ENCODE measurements at places on chromosomes 16 and 17.
A peak's percentile ranks its signal among the peaks of the same experiment; 100 is the strongest.

- DNase-seq, result no peak
These were observed 20.5 kb downstream of the XYLT1 start for GRCh38 chr16:17450291-17450690.

- peak; percentile 47 for DNase-seq
These were observed 54.8 kb upstream of the BCAR1 start for GRCh38 chr16:75306099-75306762.

GRCh38 chr16:3173892-3174617 is 13.9 kb upstream of the OR1F1 start:
- DNase-seq, result peak; percentile 47

GRCh38 chr16:56298948-56299596 is 107.8 kb downstream of the GNAO1 start:
- DNase-seq, result no peak

DNA sequence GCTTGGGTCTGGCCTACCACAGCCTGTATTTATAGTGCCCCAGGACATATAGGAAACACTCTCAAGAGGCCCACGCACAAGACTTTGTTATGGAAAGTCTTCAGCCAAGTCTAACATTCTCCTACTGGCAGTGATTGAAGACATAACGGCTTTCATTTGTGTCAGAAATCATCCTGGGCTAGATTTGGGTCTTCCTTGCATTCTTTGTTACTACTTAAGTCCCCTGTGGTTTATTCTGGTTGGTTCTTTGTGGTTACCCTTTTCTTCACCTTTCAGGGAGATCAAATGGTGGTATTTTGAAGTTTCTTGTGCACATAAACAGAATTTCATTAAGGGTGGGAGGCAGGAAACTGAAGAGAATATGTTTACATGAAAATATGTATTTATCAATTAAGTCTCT is 37.7 kb downstream of the REXO5 start:
- DNase-seq, result no peak

DNA sequence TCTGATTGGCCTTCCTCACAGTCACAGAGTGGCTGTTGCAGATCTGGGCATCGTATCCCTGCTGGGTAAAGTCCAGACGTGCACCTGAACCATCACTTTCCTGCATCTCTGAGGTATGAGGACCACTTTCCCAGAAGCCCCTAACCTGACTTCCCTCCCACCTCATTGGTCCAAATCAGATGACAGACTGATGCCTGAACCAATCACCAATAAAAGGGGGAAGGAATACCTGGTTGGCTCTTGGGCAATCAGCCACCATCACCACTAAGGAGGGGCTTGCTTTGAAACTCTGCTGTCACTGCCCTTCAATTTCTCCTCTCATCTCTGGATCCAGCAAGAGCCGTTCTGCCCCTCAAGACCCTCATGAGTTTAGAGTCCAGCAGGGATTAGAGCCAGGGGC is 13.6 kb upstream of the WFDC1 start:
- DNase-seq, result no peak

GRCh38 chr17:56298846-56299245 is 145.6 kb downstream of the ANKFN1 start:
- DNase-seq, result no peak

GRCh38 chr17:58691701-58692238 is at the start of gene TEX14:
Gene TEX14 (minus strand): TSS chr17:58692045. CDS start chr17:58652001, 40,044 bp downstream.
- no peak for DNase-seq

DNA sequence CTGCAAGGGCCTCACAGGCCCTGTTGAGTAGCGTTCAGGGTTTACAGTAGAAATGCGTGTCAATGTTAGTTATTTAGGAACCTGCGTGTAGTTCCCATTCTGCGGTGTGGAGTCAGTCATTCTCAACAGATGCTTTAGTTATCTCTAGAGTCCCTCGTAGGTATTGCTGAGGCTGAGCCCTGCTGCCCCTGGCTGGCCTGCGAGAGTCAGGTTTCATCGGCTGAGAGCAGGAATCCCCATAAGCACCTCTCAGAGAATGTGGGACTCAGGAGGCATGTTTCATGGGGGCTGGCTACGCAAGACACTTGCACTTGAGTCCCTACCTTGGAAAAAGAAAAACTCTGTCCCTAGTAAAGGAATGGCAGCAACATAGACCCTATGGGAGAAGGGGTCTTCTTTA is 347.5 kb upstream of the ASIC2 start:
- no peak for DNase-seq

GRCh38 chr16:31114468-31114867 is 3.0 kb upstream of the KAT8 start:
- no peak for DNase-seq

- DNase-seq, result no peak
These were observed 59.7 kb downstream of the ABCC6 start for GRCh38 chr16:16163571-16163970.

DNA sequence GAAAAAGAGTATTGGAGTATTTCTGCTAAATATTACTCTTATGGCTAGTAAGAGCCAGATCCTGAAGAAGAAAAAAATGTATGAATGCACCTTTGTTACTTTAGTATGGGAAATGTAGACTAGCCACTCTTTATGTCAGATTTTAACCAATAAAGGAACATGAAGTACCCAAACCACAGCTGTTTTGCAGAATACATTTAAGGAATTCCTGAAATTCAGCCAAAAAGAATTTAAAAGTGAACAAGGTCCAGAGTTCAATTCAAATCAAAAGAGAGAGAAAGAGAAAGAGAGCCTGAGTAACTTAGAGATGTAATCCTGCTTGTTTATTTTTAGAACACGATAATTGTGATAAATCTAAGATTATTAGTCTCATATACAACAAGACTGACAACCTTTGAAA is 1.2 kb downstream of the KCNJ16 start:
- no peak for DNase-seq

DNA sequence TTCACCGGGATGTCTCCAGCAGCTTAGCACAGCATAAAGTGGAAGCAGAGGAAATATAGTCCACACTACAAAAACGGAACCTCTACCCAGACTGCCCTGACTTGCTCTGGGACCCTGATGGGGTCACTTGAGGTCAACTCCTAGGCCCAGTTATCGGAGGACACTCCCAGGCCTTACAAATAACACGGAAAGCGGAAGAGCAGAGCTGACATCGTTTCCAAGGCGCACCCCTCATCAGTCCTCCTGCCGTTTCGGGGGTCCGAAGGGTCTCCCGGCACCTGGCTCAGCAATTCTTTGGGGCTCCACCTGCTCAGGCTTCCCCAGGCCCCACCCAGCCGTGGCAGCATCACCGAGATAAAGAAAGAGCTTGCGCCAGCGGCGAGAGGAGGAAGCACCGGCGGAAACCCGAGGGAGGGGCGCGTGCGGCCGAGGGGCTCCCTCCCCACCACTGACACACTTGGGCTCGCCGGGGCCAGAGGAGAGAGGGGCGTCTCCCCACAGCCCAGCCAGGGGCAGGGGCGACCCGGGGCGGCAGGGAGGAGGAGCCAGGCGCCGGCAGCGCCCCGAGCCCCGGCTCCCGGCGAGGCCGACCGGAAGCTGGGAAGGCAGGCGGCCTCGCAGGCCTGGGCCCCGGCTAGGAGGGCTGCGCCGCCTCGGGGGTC is 727 bp downstream of the CORO7 start:
- DNase-seq, result no peak

DNA sequence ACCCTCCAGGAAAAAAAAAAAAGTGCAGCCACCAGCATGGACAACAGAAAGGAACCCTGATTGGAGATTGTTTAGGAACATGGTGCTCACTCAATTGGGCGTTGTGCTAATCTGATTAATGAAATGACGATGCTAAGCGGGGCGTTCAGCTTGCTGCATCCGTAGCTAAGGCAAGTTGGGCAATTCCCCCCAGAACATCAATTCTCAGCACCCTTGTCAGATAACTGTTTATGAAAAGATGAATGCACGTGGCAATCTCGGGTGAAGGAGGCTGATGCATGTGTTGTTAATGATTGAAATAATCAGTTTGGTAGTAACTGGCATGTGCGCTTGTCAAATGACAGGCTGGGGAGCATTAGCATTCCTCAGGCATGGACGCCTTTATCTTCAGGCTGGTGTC is 57.0 kb downstream of the HS3ST3A1 start:
- DNase-seq, result no peak

- peak; percentile 51 for DNase-seq
These were observed 63.3 kb upstream of the MTMR4 start for GRCh38 chr17:58577696-58578095.

DNA sequence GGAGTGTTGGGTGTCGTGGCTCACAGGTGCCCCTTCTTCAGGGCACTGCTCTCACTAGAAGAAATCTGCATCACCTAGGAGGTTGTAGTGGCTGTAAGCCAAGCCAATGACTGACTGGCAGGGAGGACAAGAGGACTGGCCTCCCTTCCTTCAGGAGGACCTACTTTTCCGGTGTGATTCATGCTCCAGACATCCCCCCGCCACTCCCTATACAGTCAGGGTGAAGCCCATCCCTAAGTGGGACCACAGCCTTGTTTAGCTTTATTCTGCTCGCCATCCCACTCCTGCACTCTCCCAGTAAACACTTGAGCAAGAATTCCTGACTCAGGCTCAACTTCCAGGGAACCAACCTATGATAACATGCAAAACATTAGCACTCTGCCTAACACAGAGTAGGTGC is 67.0 kb downstream of the PLCG2 start:
- peak; percentile 78 for DNase-seq

GRCh38 chr16:24543949-24544348 is 4.6 kb downstream of the RBBP6 start:
- DNase-seq, result no peak

DNA sequence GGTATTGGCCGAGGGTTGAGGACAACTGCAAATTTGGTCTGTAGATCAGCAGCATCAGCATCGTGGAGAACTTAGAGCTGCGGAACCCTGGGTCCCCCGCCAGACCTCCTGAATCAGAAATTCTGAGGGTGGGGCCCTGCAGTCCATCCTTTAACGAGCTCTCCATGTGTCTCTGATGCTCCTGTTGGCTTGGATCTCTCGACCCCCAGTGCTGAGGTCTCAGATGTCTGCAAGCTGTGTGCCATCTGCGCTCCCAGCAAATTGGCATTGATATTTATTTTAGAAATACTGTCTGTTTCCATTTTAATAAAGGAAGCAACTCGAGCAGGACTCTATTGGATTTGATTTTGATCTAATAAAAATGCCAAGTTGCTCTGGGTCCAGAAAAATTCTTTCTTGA is 250.0 kb downstream of the KATNIP start:
- DNase-seq, result no peak

- DNase-seq, result peak; percentile 47
These were observed 903.1 kb upstream of the SOX9 start for GRCh38 chr17:71217769-71218168.

- no peak for DNase-seq
These were observed 34.5 kb downstream of the ABCC1 start for GRCh38 chr16:15983898-15984297.

GRCh38 chr17:13952009-13952750 is 117.1 kb upstream of the COX10 start:
- DNase-seq, result no peak

GRCh38 chr17:19370493-19370960 is 7.8 kb upstream of the MAPK7 start:
- peak; percentile 87 for DNase-seq

- no peak for DNase-seq
These were observed 124.2 kb downstream of the PARN start for GRCh38 chr16:14505846-14506245.

DNA sequence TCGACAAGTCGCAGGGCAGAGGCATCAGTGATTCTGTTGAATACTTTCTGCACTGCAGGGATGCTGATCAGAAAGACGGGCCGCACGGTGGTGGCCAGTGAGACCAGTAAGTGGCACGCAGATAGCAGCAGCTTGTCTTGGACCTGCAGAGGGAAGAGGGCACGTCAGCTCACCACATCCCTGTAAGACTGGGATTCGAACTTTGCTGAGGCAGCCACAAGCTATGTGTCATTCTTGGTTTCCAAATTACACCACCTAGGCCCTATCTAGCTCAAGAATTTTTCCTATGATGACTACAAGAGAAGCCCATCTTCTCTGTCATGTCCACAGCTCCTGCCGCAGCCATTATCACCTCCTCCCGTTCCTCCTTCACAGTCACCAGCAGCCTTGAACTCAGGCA is 49.4 kb upstream of the GSG1L start:
- no peak for DNase-seq

GRCh38 chr17:20954794-20955193 is 88.0 kb downstream of the USP22 start:
- no peak for DNase-seq

DNA sequence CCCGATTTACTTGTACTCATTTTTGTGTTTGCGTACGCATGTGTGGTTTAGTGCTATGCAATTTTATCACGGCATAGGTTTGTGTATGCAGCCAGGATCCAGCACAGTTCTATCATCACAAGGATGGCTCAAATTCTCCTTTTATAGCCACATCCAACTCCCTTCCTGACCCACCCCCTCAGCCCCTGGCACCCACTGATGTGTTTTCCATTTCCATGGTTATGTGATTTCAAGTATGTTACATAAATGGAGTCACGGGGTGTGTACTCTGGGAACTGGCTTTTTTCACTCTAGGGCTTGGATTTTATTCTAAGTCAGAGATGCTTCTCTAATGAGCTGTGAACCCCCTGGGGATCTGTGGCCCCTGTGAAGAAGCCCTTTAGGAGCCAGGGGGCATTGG is 16.8 kb downstream of the IL4R start:
- no peak for DNase-seq

GRCh38 chr17:81245024-81245664 is 6.0 kb downstream of the NDUFAF8 start:
- no peak for DNase-seq

GRCh38 chr17:64017381-64017980 is 3.0 kb downstream of the ICAM2 start:
- DNase-seq, result no peak

DNA sequence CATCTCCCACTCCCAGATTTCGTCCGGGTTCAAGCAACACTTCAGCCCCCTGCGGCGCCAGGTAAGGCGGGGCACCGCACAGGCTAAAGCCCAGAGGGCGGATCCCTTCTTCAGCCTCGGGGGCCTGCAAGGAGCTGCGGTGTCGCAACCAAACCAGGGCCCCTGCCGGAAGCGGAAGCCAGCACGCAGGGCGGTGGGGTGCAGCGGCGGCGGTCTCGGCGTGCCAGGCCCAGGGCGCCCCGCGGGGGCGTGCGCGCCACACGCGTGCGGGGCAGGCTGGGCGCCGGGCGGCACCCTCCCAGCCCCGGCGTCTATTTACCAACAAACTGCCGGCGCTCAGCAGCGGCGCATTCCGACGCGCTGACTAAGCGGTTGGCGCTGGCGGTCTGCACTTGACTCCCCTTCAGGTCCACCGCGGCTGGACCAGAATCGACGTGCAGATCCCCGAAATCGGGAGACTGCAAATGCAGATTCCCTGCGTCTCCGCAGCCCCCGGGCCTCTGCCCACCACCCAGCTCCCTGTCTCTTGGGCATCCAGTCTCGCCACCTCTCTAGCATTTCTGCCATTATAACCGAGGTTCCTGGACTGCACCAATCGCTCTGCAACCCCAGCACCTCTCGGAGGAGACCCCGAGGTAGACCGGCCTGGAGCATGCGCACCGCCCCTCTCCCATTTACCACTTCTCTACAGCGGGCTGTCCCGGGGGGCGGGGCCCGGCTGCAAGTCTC is 421 bp upstream of the DLX4 start:
- DNase-seq, result peak; percentile 67

Measured in A172 (cell line).